ENCODE measurements at places on chromosomes 1 and 21.
A peak's percentile ranks its signal among the peaks of the same experiment; 100 is the strongest.

- DNase-seq: no peak
These were observed 20.2 kb upstream of the ZNF436 start for GRCh38 chr1:23389837-23390321.

- no peak for DNase-seq
These were observed 42.8 kb downstream of the SMG7 start for GRCh38 chr1:183515002-183515689.

DNA sequence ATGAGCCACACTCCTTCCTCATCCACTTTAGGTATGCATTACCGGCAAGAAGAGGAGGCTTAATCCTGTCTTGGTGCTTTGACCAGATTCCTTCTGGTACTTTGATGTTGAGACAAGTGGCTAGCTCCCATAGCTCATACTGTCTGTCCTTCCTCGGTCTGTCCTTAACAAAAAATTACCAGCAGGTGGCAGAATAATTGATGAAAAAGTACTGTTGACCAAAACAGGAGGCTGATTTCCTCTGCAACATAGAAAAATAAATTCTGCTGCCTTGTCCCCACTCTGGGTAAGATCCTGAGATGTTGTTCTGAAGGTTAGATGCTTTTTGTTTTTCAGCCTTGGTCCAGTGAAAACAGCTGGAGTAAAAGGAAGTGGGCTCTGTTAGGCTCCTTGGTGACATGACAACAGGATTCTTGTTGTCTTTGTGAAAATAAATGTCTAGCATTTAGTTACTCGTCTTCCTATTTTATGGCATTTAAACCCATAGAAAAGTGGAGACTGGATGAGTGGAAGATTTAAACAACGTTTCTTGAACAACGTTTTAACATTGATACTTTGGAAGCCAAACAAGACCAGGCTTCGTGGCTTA lies 11.2 kb upstream of the HJV start:
- no peak for DNase-seq

DNA sequence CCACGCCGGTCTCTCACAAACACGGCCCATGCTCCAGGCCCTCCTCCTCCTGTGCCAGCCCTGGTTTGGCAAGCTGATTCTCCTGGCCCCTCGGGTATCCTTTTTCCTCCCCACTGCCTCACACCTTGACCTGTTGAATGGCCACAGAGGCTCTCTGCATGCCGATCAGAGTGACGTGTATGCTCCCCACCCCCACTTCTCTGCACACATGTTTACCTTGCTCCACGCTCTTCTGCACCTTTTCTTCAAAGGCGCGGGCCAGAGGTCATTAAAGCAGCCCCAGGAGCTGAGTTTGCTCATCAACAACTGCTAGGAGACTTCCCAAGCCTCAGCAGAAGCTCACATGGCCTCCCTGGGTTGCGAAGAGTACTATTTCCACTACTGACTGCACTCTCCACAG lies 139.3 kb upstream of the EDN2 start:
- no peak for DNase-seq

- no peak for DNase-seq
These were observed 5.4 kb downstream of the PNRC2 start for GRCh38 chr1:23964790-23965740.

- DNase-seq: no peak
These were observed 146.0 kb downstream of the MAGI3 start for GRCh38 chr1:113536182-113536780.

DNA sequence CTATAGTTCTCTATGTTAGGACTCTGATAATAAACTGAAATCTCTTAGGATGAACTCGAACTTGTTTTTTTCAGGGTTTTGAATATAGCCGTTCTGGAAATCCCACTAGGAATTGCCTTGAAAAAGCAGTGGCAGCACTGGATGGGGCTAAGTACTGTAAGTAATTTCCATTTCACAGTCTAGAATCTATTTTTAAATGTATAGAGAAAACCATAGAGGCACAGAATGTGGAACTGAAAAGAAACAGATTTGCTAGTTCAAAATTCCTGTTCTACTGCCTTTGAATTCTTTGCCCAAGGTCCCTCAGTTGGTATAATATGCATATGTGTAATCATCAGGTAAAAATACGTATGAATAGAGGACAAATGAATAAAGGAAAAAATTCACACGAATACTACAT lies 4.8 kb downstream of the CTH start:
- no peak for DNase-seq

- DNase-seq: peak; percentile 5
These were observed at the start of gene ASAP3 for GRCh38 chr1:23483321-23484252. ASAP3 (minus strand) TSS chr1:23484179; CDS start chr1:23484133, 46 bp downstream.

GRCh38 chr1:1778663-1779319 lies 521 bp upstream of the NADK start:
- DNase-seq: peak; percentile 65

GRCh38 chr1:89125240-89125912 lies 538 bp downstream of the GBP2 start:
- DNase-seq: no peak

DNA sequence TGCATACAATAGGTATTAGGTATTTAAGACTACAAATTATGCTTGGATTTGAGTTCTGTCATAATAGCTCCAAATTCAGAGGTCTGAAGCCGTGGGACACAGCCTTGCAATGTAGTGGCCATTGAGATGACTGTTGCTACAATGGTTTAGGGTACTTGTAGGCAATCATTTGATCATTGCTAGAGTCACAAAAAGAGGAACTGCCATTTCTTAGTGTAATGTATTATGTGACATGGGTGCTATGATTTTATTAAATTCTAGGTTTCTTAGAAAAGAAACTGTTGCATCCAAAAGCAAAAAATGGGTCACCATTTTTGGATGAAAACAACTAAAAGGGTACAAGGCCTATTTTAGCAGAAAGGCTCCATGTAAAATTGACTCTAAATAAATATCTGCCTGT lies 129.9 kb upstream of the ZNF644 start:
- no peak for DNase-seq

GRCh38 chr1:232184561-232185530 lies 445.1 kb downstream of the SIPA1L2 start:
- no peak for DNase-seq

DNA sequence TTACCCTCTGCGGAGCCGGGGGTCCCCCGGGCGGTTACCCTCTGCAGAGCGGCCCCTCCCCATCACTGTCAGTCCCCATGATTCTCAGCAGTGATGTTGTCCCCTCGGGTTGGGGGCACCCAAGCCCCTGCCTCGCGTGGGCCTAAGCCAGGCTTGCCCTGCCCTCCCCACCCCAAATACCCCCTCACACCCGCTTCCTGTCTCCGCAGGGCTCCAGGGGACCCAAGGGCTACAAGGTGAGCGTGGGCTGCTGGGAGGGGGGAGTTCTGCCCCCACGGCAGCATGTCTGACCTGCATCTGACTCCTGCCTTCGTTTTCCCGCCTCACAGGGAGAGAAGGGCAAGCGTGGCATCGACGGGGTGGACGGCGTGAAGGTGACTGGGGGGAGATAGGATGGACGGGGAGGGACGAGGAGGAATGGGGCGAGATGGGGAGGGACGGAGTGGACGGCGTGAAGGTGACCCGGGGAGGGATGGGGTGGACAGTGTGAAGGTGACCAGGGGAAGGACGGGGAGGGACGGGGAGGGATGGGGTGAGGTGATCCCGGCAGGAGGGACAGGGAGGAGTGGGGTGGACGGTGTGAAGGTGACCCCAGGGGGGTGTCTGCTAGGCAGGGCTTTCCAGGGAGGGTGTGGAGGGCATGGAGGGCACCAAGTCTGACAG lies 8.6 kb downstream of the COL6A1 start:
- no peak for DNase-seq
